ENCODE measurements at places on chromosomes 1 and 21. TPM values are rescaled to one million over a fixed set of nuclear protein-coding genes. Genes with fewer than 3 reads are reported as not detected.

RNU1-1 gene
- not detected for polyA plus RNA-seq

GRCh38 chr1:186413319-186413718 is 37.7 kb downstream of the ODR4 start:
- DNase-seq, result no peak

DNA sequence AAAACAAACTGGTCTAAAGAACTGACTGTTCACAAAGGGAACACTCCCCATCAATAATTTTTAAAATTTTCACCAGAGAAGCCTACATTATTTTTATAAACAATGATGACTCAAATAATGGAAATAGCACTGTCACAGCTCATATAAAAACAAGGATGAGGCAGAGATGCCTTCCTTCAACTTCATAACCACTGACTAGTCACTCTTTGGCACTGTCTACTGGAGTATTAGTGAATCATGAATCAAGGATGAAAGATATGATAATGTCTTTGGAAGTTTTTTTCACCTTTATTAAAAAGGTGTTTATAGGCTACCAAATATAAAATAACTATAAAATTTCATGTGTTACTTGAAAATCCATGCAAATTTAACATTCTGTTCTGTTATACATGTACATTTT is 316.9 kb downstream of the VAV3 start:
- no peak for DNase-seq

DNA sequence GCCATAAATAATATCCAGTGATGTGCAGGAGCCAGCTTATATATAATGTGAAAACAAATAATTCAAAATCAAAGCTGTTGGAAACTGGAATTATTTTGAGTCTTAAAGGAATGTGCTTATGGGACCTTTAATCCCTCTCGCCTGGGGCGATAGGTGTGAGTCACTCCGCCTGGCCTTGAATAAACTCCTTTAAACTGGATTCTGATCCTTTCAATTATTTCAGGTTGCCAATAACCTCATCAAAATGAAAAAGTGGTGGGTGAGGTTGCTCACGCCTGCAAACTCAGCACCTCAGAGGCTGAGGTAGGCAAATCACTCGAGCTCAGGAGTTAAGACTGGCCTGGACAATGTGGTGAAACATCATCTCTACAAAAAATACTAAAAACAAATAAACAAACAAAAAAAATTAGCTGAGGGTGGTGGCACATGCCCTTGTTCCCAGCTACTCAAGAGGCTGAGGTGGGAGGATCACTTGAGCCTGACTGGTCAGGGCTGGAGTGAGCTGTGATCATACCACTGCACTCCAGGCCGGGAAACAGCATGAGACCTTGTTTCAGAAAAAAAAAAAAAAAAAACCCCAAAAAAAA is 11.4 kb upstream of the SLC2A5 start:
- no peak for DNase-seq

GRCh38 chr1:99818063-99818699 is 32.0 kb upstream of the AGL start:
- DNase-seq, result no peak

GRCh38 chr1:166884971-166885370 is 8.9 kb upstream of the TADA1 start:
- DNase-seq, result no peak

DNA sequence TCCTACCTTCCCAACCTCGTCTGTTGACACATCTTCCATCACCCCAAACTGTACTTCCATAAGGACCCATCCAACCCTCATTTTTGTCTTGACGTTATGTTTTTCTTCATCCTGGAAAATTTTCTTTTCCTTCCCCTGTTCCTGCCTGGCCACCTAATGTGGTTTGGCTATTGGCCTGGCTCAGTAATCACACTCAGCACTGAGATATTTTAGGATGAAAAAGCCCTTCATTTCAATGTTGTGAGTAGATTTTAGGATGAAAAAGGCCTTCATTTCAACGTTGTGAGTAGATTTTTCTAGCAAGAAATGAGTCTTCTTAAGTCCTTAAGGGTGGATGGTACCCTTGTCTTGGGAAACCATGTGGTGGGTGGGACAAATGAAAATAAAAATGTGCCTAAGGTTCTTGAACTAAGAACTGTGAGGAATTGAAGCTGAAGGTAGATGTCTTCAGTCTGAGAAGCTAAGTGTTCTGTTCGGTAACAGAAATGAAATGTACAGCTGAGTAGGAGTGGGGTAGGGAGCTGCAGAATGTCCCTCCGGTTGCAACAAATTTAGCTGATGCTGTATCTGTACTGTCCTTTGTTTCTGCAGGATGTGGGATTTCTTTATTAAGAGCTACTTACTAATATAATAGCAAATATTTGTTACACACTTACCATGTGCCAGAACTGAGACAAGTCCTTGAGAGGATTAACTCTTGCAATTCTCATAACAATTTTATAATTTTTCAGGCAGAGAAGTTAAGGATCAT is 36.1 kb downstream of the DNTTIP2 start:
- DNase-seq, result no peak

DNA sequence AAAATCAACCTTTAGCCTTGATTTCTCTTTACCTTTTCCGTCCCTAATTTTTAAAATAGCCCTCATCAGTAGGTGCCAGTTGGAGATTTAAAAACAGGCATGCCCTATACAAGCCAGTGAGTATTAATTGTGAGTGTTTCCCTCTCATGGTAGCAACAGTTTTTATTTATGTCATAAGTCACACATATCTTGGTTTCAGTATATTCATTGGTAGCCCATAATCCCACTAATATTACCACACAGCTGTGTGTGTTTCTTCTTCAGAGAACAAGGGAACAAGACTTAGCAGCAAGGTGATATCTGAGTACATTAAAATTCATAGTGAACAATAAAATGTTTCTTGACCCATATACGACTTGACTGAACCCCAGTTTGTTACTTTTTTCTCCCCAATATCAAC is 68.6 kb upstream of the HSPA13 start:
- DNase-seq, result no peak

CD5L gene
- polyA plus RNA-seq, result not detected

DNA sequence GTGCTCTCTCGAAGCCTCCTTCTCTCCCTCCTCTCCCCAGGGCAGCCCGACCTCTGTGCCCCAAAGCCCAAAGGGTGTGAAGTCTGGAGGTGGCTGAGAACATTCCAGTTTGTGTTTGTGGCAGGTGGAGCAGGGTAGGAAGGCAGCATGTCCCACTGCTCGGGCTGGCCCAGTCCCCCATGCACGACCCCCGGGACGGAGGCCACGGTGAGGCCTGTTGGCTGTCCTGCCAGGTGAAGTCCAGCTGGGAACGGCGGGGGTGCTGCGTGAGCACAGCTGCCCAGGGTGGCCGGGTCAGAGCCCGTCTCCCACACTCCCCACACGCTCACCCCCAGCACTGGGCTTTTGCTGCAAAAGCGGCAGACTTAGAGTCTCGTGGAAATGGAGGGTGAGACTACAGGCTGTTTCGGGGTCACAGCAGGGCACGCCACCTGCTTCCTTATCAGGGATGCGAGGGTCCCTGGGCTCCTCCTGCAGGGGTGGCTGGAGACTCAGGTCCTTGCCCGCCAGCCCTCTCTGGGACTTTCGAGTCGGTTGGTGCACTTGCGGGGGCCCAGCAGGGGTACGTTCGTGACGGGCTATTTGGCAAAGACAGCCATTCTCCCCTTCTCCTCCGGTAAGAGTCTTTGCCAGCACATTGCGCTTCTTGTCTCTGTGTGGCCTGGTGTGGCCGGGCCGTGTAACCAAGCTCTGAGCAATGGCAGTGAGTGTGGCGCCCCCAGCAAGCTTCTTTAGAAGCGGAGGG is 40.3 kb downstream of the MORN1 start:
- DNase-seq, result no peak

DNA sequence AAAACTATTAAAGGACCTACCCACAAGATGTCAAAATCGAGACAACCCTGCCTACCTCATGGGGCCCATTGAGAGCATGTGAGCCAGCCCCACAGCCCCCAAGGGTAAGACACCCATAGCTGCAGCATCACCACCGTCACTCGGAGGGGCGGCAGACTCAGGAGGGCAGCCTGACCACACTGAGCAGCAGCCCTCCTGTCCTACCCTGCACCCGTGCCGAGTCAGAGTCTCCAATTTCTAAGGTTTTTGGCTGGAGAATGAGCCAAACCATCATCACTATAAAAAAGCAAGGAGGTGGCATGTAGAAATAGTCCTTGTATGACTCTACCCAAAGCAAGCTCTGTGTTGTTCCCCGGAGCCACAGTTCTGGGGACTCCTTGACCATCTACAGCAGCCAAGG is 94.7 kb downstream of the SSBP3 start:
- DNase-seq, result no peak

TMEM82 gene
- 3.2 TPM for polyA plus RNA-seq

DNA sequence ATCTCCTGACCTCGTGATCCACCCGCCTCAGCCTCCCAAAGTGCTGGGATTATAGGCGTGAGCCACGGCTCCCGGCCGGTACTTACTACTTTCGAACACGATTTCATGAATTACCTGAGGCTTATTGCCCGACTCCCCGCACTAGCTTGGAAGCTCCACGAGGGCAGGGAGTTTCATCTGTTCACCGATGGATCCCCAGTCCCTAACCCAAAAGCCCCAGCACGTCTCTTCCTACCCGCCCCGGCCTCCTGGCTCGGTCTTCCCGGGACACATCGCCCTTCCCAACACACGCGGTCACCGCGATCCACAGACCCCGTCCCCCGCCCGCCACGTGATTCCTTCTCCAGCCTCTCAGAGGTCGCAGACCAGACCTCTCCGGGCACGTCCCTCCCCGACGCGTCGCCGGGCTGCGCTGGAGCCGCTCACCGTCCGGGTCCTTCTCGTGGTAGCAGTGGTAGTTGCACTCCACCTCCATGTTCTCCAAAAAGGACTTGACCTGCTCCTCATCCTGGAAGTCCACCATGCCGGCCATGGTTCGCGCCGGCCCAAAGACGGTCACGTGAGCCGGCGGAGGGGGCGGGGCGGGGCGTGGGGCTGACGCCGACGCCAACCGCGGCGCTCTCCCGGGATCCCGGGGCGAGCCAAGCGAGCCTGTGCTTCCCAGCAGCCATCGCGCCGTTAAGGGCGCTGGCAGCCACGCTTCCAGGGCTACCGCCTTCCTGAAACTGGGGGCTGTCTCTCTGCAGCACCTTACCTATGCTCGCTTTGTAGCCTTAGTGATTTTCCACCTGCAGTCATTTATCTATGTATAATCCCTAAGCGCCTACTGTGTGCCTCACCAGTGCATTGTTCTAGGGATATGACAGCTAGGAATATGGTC is at the start of gene COA7:
TSS of gene COA7 (minus strand) at position 553 of the 880 bp plus-strand sequence. CDS start at position 532, 21 bp downstream.
- peak; percentile 78 for DNase-seq

DNA sequence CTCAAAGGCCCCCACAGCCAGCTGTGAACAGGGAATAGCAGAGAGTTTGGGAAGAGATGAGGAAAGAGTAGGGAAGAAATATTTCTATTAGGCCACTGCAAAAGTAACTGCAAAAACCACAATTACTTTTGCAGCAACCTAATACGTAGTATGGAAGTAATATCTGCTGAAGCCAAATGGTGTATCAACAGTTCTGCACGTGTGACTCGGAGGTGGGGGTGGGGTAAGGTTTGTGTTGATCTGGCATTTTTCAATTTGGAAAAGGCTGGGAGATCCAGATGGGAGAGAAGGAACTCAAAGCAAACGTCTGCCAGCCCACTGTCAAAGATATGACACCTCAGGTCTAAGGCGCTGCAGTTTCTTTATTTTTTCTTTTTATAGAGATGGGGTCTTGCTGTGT is 11.1 kb upstream of the ZNF436 start:
- no peak for DNase-seq

- DNase-seq, result no peak
Observed at GRCh38 chr1:157993147-157993917, at the start of gene KIRREL1. Gene KIRREL1 (plus strand): TSS chr1:157993645. CDS start chr1:157993677, 32 bp downstream.

DNA sequence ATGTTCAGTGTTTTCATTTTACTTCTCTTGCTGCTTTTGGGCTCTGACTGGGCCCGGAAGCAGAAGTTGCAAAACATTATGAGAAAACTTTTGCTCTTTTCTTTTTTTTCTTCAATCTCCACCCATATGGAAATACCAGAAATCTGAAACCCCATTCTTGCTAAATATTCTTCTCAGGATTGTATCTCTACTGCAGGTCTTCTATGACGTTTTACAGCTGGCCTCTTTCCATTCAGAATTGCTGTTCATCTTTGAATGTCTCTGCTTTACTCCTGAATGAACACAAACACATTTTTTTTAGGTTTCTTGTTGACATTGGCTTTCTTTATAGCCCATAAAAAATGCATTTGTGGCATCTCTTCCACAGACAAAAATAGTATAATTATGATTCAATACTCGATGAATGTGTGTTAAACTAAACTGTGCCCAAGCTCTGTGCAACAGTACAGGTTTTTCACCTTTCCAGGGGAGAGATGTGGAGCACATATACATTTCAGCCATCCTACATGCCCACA is 18.8 kb downstream of the PTPRC start:
- DNase-seq, result no peak

DNA sequence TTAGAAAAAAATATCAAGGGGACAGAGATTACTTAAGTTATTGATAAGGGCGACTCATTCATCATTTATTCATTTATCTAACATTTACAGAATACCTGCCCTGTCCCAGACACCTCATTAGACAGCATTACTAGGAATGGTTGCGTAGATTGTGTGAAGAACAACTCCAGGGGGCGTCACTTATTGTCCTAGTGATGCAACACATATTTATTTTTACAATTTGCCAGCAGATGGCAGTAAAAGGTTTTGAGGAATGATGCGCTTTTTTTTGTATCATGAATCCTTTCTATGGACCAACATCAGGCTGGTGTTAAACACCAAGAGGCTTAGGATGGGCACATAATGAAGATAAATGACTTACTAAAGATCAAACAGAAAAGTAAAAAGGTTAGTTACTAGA is 5.5 kb downstream of the NCAM2 start:
- DNase-seq, result no peak

- no peak for DNase-seq
Observed at GRCh38 chr1:59640851-59641250, 173.9 kb upstream of the HOOK1 start.

- DNase-seq, result no peak
Observed at GRCh38 chr21:37370152-37371040, 3.8 kb downstream of the DYRK1A start.

DMBX1 gene
- polyA plus RNA-seq, result not detected

PLA2G5 gene
- not detected for polyA plus RNA-seq

- no peak for DNase-seq
Observed at GRCh38 chr1:20051218-20051829, 18.7 kb upstream of the PLA2G5 start.

DNA sequence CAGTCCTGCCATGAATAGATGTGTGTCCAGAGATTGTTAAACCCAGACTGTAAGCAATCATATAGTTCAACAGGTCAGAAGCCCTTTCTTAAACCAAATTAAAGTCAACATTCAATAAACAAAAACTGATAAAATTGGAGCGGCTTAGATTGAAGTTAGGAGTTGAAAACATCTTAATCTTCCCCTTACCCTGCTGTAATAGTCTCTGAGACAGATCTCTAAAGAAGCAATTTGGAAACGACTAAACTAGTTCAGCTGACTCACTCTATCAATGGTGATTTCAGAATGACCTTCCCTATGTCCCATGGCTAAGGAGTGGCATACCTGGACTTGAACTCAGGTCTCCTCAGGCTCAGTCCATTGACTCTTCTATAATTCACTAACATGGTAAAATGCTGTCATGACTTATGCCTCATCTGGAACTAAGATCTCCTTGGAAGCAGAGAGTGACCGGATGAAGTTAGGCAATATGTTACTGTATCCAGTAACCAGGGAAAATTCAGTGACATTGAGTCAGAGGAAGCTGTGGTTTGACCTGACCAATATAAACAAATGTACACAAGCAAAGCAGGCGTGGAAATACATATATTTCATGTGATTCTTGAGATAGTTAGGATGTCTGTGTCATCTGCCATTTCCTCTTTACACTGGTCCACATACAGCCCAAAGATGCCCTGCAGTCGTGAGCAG is 30.1 kb downstream of the SGIP1 start:
- DNase-seq, result no peak

TTC34 gene
- polyA plus RNA-seq, result 0.66 TPM

- no peak for DNase-seq
Observed at GRCh38 chr1:14163246-14163645, 435.2 kb upstream of the KAZN start.

All from left renal pelvis (tissue), 4 donors.